ENCODE measurements at places on chromosomes 1 and 21. TPM values are rescaled to one million over a fixed set of nuclear protein-coding genes. Genes with fewer than 3 reads are reported as not detected.

DNA sequence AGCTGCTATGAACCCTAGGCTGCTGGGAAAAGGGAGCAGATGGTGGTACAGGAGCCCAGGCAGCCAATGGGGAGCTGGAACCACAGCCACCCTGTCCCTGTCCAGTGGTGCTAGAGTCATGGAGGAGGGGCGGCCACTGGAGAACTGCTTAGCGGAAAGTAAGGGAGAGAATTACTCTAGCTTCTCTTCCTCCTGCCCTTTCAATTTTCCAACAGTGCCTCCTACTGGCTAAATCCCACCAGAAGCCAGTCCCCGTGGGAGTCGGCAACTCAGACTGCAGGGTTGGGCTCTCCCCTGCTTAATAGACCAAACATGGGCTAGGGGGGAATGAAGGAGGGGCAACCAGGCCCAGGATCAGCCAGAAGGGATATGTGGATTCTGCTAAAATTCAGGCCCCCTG is 154.5 kb downstream of the ACTL8 start:
- DNase-seq = no peak

- DNase-seq = no peak
These were observed 51.7 kb downstream of the SLC16A1 start for GRCh38 chr1:112904071-112904830.

- DNase-seq = no peak
These were observed 131.8 kb downstream of the PLXNA2 start for GRCh38 chr1:208112401-208112800.

GRCh38 chr1:156284757-156285156 is 632 bp downstream of the TMEM79 start:
- DNase-seq = no peak

GRCh38 chr1:116682641-116683221 is 15.2 kb upstream of the IGSF3 start:
- no peak for DNase-seq

GRCh38 chr1:21751281-21751680 is 31.7 kb downstream of the USP48 start:
- DNase-seq = no peak

DNA sequence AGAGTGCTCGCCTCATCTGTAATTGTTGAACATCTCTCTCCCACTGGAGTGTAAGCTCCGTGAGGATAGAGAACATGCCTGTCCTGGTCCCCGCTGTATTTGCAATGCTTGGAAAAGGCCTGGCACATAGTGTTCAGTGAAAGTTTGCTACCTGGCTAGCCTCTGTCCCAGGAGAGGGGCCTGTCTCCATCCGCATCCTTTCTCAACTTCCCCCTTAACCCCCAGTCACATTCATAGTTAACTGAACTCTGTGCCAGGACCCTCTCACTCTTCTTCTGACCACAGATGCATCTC is 15.2 kb downstream of the SPOCD1 start:
- DNase-seq = no peak

GRCh38 chr1:18972991-18973390 is 16.5 kb upstream of the IFFO2 start:
- no peak for DNase-seq

- DNase-seq = no peak
These were observed 540.1 kb upstream of the RGS18 start for GRCh38 chr1:191618181-191618580.

DNA sequence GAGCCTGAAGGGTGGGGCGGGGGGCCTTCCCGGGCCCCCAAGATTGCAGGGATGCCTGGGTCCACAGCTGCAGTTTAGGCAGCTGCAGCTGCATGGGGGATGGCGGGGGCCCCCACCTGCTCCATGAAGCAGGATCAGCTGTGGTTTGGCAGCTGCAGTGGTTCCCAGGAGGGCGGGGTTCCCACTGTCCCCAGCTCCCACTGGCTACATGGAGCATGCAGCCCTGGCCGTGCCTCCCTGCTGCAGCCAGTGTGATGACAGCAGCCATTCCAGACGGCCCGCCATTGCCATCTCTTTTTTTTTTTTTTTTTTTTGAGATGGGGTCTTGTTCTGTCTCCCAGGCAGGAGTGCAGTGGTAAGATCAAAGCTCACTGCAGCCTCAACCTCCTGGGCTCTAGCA is 992 bp upstream of the C1QA start:
- no peak for DNase-seq

DNA sequence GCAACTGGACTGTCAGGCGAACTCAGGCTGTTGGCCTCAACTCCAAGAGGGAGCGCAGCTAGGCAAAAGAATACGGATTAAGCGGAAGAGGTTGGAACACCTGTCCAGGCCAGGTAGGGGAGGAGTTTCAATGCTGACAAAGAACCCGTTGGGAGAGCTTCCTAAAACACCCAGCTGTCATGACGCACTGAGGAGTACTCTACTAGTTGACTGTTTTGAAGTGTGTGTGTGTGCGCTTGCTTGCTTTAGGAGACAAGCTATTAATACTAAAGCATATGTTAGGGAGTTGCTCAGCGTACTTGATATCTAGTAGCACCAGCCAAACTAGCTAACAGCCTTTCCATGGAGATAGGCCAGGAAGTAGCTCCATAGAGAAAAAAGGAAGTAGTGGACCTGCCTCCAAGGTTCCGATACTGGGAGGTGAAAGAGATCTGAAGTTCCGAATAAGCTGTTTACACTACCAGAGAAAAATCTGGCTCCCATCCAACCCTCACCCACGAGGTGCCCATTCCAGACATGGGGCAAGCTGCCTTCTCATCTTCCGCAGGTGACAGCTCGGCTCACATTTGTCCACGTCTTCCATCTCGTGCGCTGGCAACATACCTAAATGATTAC is 974 bp upstream of the FNBP1L start:
- DNase-seq = no peak

DNA sequence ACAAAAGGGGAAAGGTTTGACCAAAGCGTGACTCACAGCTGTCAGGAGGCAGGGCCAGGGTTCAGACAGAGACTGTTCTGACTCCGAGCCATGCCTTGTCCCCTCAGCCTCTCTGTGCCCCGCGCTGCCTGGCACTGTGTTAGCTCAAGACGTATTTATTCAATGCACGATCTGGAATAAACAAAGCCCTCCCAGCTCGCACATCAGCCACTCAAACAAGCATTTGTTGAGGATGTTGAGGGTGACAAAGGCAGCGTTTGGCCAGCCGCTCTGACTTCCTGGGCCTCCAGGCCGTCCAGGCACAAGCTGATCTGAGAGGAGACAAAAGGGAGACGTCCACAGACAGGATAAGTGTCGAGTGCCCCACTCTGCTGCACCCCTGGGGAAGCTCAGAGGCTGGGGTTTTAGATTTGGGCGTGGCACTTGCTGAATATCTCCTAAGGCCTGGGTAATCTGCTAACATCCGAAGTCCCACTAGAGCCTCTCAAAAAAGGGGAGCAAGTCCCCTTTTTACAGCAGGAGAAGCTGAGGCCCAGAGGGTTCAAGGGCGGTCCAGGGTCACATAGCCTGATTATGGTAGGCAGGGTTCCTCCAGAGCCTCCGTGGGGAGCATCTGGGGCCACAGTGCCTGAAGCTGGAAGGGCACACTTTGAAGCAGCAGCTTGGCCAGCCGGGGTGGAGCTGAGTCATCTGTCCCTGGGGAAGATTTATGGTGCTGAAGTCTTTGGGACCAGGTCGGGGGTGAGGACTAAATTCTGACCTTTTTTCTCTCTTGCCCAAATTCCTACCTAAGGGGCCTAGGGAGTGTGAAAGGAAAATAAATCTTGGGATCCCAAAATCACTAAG is 95.9 kb downstream of the SPSB1 start:
- no peak for DNase-seq

MUL1 gene
- 42.9 TPM for total RNA-seq

CATSPER4 gene
- not detected for total RNA-seq

GUK1 gene
- 166 TPM for total RNA-seq

TENT5C gene
- 0.05 TPM for total RNA-seq

SERTAD4 gene
- total RNA-seq = 47.2 TPM

S100A12 gene
- not detected for total RNA-seq

Data from osteocyte (in vitro differentiated cells).